ENCODE measurements at places on chromosomes 4 and X.
A peak's percentile ranks its signal among the peaks of the same experiment; 100 is the strongest.

DNA sequence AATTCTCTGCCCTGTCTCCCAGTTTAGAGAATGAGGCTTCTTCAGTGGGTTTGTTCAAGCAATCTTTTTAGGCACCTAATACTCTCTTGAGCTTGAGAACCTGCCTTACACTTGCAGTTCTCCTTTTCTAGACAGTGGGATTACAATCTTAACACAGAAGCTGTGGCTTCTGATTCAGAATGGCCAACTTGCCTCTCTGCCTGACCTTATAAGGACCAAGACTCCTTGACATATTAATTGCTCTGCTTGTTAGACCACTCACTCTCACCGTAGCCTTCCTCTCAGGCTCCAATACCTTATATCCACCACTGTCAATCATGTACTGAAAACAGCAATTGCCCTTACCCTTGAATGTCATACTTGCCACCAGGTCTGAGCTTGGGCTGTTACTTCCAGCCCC, 338.7 kb upstream of the MAOA start:
- no peak for DNase-seq

DNA sequence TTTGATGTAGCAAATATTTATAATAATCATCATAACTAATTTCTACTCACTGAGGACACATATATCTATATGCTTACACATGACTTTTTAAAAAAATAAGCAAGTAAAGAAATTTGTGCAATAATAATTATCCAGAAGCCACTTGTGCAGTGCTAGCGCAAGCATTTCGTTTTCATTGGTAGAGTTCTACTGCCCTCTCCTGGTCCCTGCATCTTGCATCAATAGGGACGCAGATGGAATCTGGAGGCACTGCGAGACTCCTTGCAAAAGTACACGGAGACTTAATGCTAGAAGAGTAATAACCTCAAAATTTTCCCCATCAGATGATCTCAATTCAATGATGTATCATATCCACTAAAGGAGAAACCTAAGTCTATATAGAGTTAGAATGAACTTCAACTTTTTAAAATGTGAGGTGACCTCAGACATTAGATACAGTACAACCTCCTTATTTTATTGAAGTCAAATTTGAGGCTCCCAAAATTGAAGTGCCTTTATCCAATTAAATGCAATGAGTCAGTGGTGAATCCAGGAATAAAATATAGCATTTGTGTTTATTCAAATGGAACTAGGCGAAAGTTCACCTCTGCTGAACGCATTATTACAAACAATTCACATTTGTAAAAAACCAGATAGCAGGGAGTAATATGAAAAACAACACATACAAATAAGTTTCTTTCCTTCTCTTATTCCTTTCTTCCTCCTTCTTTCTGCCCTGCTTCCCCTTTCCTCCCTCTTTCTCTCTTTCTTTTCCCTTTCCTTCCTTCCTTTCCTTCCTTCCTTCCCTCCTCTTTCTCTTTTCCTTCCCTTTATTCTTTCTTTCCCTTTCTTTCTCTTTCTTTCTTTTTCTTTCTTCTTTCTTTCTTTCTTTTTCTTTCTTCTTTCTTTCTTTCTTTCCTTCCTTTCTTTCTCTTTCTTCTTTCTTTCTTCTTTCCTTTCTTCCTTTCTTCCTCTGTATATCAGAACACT, 450.0 kb downstream of the ANKRD50 start:
- DNase-seq: peak; percentile 44

- DNase-seq: no peak
Measured at GRCh38 chr4:25500626-25501316, 123.7 kb downstream of the ANAPC4 start.

- DNase-seq: no peak
Measured at GRCh38 chr4:60683357-60683756, 516.8 kb upstream of the ADGRL3 start.

- DNase-seq: no peak
Measured at GRCh38 chr4:156638925-156639605, 332.5 kb downstream of the PDGFC start.

DNA sequence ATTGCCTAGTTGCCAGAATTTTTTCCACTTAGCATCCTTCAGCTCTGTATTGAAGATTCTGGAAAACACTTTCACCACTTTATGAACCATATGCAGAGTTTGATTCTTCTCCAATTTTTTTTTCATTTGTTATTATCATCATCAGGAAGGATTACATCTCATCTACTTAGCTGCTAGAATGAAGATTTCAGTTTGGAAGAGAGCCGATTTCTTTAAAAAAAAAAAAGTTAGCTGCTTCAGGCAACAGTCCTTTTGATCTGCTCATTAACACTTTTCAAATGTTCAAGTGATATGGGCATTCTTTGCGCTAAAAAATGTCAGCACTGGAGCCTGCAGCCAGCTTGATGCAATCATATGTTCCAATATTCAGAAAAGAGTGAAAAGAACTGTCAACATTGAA, 76.2 kb downstream of the ANTXR2 start:
- DNase-seq: no peak

Data from progenitor cell of endocrine pancreas (in vitro differentiated cells).